ENCODE measurements at places on chromosomes 4 and X.
A peak's percentile ranks its signal among the peaks of the same experiment; 100 is the strongest.

- DNase-seq: peak; percentile 50
These were observed 42.7 kb upstream of the CTAG2 start for GRCh38 chrX:154695911-154696675.

DNA sequence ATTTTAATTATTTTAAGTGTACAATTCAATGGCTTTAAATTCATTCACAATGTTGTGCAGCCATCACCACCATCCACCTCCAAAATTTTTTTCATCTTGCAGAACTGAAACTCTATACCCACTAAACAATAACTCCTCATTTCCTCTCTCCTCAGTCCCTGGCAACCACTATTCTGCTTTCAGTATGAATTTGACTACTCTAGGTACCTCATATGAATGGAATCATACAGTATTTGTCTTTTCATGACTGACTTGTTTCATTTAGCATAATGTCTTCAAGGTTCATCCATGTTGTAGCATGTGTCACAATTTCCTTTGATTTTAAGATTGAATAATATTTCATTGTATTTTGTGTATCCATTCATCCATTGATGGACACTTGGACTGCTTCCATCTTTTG, 46.9 kb downstream of the KIF4A start:
- DNase-seq: no peak

- DNase-seq: no peak
These were observed 2.8 kb upstream of the PITX2 start for GRCh38 chr4:110625576-110626257.

DNA sequence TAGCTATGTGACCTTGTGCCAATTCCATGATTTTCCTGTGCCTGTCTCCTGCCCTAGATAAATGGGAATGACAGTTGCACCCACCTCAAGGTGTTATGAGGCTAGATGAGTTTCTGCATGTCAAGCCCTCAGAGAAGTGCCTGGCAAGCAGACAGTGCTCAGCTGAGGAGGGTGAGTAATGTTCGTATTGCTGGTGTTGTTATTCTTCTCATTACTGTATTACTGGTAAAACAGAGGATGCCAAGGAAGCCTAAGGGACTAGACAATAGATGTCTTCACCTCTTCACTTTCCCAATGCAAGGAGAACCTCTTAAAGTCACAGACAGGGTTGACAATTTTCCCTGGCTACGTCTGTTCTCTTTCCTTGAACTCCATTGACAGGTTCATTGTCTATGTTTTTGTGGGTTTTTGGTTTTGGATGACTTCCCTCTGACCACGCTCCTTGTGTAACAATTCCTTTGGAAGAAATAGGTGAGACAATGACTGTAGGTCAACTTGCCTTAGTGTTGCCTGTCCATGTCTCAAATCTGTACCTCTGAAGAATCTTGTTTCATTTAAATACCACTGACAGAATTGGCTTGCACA, 19.2 kb downstream of the ETDC start:
- DNase-seq: no peak

GRCh38 chr4:675980-676870, 1.9 kb downstream of the MYL5 start:
- DNase-seq: peak; percentile 66

GRCh38 chrX:78493180-78493579, 165.8 kb upstream of the CYSLTR1 start:
- DNase-seq: no peak

All from NB4 (cell line).